ENCODE measurements at places on chromosomes 1 and 21.

DNA sequence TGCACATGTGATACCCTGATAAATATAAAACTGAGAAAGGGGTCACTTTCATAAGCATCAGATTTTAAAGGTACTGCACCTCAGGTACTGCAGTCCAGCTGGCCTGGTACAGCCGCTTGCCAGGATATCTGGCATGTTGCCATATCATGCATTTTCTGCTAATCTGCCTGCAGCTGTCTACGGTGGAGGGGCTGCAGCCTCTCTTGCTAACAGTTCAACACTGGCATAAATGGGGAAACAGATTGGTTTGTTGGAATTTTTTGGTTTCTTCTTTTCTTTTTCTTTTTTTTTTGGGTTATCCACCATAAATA, 71.5 kb downstream of the MIS18A start:
- no peak for DNase-seq

GRCh38 chr1:37434292-37435225, 39.8 kb upstream of the ZC3H12A start:
- peak; percentile 85 for DNase-seq

GRCh38 chr1:228004331-228004855, 2.4 kb upstream of the WNT3A start:
- DNase-seq, result peak; percentile 32

GRCh38 chr1:205580140-205580922, 51.5 kb downstream of the ELK4 start:
- no peak for DNase-seq

DNA sequence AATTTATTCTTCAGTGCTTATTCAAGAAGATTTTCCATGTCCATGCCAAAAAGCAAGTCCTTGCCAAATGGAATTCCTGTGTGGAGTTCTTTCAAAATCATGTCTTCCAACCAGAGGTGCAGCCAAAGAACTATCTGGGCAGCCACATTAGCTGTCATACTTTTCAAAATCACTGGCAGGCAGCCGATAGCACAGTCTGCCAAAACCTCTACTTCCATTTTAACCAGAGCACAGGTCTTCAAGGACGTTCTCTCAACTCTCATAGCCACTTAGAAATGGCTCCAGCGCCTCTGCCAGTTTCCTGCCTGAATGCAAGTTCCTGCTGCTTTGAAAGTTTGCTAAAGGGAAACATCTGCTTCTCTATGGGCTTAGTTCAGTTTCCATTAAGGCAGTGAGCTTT, 975.7 kb upstream of the ADGRL4 start:
- DNase-seq, result no peak

DNA sequence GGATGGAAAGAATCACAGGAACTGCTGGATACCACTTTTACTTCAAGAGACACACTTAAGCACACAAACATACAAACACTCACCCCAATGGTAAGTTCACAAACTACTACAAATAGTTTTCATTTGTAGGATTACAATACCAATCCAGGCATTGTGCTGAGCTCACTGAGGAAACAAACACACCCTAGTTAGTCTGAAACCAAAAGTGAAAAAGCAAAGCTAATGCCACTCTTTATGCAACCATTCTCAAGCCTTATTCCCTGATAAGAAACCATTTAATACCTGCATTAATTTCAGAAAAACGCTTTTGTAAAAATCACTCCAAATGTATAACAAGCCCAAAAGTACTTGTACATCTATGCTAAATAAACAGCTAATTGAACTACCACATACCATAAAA, 38.3 kb downstream of the RNF115 start:
- no peak for DNase-seq

GRCh38 chr21:35995522-35996088, 64.7 kb downstream of the SETD4 start:
- DNase-seq, result peak; percentile 12

DNA sequence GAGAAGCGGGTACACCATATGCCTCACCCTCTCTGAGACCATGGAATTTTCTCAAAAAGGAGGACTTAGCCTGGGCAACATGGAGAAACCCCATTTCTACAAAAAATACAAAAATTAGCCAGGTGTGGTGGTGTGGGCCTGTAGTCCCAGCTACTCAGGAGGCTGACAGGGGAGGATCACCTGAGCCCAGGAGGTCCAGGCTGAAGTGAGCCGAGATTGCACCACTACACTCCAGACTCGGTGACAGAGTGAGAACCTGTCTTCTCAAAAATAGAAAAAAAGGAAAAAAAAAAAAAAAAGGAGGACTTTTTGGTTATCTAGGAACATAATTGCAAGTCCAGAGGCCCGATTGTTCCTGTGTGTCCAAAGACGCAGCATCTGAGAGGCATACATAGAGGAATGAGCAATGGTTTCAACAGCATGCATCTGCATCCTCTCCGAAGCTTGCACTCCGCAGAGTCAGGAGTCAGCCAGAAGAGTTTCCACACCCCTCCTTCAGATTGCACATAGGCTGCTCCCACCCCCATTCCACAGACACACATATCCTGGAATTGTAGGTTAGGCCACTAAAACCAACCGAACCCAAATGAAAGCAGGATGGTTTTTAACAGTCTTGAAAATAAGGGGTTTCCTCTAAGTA, 2.5 kb upstream of the TBX15 start:
- no peak for DNase-seq

DNA sequence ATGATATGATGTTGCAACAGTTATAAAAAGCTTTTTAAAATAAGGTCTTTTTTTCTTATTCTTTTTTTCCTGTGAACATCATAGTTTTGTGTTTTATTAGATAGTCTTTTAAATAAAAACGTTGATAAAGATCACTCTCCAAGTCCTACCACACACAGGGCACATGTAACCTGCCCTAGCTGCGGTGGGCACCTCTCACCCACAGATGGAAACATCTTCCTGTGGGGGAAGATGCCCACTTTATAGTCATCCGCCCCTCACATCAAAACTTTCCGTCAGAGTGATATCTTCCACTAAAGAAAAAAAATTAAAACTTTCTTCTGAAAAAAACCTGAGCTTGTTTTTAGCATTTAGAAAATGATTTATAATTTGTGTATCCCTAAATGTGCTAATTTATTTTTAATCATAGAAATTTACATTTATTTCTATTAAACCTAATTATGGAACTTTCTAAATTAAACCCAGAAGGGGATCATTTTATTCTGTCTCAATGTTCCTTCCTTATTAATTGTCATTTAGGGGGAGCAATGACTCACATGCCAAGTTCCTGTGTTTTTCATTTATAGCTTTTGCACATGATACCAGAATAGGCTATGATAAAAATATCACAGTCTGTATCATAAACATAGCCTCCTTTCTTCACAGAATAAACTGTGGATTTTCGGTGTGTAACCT, 24.7 kb downstream of the TNFRSF9 start:
- DNase-seq, result peak; percentile 61

DNA sequence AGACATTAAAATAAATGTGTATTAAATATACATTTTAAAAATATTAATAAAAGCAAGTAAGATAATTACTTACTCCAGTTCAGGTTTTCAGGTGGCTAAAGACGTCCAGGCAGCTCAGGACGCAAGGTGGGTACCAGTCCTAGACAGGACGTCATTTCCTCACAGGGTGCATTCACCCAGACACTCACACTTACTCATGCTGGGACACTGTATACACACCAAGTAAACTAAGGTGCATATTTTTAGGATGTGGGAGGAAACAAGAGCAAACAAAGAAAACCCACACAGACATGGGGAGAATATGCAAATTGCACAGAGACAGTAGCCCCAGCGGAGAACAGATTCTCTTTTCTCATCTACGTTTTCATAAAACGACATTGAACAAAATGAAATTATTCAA, 457.9 kb downstream of the BRINP3 start:
- DNase-seq, result no peak

- DNase-seq, result no peak
Observed at GRCh38 chr1:208153386-208153785, 90.8 kb downstream of the PLXNA2 start.

Data from stimulated activated CD4-positive, alpha-beta T cell treated with anti-CD3 and anti-CD28 coated beads, Interleukin-15, amount 100 ng/mL, for 24 hours (primary cell).